ENCODE measurements at places on chromosomes 7 and 10.
A peak's percentile ranks its signal among the peaks of the same experiment; 100 is the strongest.

- DNase-seq: no peak
Observed at GRCh38 chr7:54837168-54837567, 78.2 kb upstream of the SEC61G start.

DNA sequence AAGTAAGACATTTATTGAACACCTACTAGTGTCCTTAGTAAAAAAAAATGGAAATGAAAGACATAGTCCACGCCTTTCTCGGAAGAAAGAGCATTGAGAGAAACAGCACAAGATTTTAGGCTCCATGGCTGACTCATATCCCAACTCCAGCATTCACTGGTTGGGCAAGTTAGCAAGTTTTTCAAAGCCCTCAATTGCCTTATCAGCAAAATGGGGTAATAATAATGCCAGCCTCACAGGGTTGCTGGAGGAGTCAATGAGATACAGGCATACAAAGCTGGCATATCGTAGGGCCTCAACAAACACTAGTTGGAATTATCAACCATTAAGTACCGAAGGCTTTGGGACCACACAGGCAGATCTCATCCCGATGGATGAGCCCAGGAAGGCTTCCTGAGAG lies 4.0 kb downstream of the HSPA12A start:
- no peak for DNase-seq

GRCh38 chr7:103727982-103728610 lies 261.4 kb downstream of the RELN start:
- no peak for DNase-seq

DNA sequence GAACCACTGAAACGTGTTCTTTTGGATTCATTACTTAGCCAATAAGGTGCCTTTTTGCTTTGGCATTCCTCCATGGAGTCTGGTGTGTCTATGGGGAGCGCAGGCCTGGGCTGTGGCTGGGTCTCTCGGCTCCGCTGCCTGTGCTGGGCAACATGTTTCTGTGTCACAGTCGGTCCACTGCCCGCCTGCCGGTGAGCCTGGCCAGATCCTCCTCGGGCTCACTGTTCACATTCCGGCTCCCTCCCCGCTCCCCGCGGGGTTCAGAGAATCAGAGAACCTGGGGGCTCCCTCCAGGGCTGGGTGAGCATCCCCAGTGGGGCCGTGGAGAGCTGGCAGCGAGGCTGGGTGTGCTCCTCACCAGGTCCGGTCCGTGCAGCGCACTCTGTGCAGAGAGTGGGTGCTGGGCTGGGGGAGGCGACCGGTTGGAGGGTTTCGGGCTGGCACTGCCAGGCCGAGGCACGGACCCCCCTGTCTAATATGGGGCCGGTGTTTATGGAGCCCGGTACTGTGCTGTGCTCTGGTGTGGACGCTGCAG lies 70.4 kb downstream of the INPP5A start:
- peak; percentile 19 for DNase-seq

GRCh38 chr10:79196470-79197461 lies 128.0 kb downstream of the ZMIZ1 start:
- peak; percentile 85 for DNase-seq

- DNase-seq: no peak
Observed at GRCh38 chr7:81414411-81414810, 355.4 kb downstream of the HGF start.

- no peak for DNase-seq
Observed at GRCh38 chr10:104045151-104046089, 40.3 kb downstream of the COL17A1 start.

GRCh38 chr7:112987171-112987570 lies 99.5 kb downstream of the GPR85 start:
- DNase-seq: no peak

Data from activated T-cell treated with anti-CD3 and anti-CD28 coated beads, Interleukin-2, amount 50 U/mL, for 24 hours (primary cell).